ENCODE measurements at places on chromosomes 2 and 18.

- peak; percentile 22 for DNase-seq
These were observed 26.2 kb downstream of the TMEM87B start for GRCh38 chr2:112081262-112081661.

DNA sequence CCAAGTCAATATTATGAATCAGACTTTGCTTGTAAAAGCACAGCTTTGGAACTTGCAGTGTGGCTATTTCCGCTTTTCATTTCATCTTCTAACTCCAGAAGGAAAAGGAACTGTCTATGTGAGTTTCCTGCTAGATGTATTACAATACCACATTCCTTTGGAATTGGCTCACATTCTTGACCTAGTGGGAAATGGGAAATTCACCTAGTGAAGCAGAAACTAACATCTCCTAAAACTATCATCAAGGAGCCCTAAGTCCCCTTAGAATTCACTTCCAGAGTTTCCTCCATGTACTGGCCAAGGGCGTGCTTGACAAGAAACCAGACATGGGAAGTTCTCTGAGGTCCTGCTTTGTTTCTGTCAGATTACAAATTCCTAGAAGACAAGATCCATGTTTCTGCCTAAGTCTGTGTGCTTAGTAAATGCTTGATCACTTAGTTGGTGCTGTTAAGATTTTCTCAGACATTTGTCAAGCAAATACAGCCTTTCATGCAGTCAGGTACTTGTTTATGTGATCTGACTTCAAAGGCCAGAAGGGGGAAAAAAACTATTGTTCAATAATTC, 275.7 kb upstream of the FN1 start:
- DNase-seq: no peak

DNA sequence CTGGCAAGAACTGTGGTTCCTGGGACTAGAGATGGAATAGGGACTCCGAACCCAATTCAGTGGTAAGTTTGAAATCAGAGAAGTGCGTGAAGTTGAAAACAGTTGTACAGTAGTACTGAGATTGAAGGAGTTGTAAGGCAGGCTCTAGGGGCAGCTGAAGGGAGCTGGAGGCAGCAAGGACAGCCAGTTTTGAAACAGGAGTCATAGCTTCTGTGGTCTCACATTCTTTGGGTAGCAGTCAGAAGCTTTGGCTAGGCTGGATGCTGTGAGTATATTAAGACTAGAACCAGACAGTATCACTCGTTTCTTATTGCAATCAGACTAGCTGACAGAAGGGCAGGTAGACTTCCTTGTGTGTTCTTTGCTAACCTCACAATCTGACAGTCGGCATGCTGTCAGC, 64.5 kb upstream of the ADAM23 start:
- DNase-seq: no peak

GRCh38 chr2:227098162-227098515, 65.9 kb downstream of the COL4A4 start:
- DNase-seq: no peak

DNA sequence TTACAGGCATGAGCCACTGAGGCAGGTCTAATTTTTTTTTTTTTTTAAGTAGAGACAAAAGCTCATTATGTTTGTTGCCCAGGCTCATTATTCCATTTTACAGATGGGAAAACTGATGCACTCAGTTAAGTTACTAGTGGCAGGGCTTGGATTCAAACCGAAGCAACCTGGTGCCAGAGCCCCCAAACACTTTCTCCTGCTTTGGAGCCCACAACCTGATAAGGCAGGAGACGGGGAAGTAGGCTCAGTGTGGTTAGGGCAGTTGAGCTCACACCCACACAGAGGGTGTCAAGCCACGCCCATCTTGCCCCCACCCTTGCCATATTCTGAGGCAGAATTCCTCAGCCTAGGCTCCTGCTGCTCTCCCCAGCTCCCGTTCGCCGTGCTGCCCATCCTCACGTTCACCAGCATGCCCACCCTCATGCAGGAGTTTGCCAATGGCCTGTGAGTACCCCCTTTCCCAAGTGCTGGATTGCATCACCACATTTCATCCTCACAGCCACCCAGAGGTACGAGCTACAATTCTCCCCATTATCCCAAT, 5.8 kb upstream of the CTDSP1 start:
- no peak for DNase-seq

GRCh38 chr2:130836501-130837174, at the start of gene ARHGEF4:
TSS of gene ARHGEF4 (plus strand) at chr2:130836914. CDS start at chr2:130836954, 40 bp downstream.
- DNase-seq: no peak

DNA sequence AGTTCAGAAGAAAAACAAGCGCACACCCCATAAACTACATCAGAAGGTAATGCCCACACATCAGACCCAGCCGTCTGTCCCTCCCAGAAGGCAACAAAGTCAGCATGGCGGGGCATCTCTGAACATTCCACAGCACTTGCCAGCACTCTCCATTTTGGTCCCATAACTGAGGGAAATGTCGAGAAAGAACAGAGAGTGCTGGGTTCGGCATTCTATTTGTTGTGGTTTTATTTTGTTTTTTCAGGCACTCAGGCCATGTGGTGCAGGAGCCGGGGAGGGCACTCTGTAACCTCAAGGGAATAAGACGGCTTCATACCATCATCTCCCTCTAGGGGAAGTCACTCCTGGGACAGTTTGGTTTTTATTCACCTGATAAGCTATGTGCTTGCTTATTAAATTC, 156.0 kb downstream of the SEPTIN10 start:
- no peak for DNase-seq

DNA sequence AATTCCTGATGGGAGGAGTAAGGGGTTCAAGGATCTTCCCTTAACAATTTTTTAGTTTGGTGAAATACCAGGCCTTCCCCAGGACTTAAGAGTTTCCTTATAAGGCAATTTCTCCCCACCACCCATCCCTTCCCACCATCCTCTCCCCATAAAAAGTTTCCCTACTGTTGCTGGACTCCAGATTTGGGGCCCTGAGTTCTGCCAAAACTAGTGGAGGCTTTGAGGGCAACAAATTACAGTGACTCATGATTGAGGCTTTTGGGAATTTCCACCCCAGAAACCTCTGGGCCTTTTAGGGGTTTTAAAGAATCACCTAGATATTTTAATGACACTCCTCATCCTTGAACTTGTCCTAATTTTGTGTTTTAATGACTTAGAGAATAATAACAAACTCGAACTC, 14.3 kb upstream of the EN1 start:
- DNase-seq: no peak

DNA sequence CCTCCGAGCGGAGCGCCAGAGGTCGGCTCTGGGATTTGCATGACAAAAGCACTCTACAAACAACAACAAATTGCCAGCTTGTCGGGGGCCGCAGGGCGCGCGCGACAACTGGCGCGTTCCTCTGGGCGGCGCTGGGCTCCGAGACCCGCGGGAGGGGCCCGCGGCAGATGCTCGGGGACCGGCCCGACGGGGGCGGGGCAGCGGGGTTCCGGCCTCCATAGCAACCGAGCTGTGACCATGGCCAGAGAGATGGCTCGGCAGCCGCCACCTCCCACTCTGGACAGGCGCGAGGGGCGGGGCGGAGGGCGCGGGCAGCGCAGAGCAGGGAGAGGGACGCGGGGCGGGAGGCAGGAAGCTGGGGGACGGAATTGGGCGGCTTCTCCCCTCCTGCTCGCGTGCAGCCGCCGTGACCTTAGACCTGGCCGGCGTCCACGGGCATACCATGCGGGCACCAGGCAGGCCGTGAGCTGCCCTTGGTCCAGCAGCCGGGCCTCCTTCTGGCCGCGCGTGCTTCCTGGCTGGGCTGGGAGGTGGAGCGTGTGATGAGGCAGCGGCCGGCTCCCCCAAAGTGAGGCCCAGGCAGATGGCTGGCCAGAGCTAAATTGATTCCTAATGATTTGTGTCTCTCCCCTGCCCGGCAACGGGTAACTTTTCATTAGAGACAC, 171.5 kb downstream of the CELF4 start:
- peak; percentile 90 for DNase-seq

DNA sequence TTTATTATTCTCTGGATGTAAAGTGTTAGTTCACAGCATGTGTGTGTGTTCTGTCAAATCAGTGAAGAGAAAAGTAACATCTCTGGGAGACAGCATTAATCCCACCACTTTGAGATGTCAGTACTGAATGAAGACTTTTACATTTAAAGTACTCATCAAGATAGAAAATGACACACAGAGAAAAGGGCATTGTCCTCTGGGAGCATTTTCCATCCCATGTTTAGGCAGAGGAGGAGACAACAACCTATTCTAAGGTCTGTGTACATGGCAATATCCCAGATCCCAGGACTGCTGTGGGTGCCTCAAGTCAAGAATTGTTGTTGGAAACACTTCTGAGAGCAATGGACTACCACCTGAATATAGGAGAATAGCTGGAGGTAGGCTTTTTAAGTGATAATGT, 201.5 kb downstream of the PPP1R1C start:
- no peak for DNase-seq

DNA sequence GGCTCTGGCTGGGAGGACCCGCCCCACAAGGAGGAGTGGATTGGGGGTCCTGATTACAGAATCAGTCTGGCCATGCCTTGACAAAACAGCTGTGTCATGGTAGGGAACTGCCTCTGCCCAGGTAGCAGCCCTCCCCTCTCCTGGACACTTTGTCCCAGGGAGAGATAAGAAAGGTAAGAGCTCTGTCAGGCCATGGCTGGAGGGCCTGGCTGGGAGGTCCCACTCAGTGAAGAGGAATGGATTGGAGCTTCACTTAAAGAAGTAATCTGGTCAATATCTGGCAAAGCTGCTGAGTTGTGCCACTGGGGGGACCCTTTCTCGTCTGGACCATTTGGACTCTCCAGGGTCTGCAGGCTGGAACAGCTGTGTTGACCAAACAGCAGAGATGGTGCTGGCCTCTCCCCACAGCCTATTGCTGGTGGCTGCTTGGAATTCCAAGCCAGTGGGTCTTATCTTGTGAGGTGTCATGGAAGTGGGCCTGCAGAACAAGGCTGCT, 75.4 kb downstream of the EPC2 start:
- no peak for DNase-seq

DNA sequence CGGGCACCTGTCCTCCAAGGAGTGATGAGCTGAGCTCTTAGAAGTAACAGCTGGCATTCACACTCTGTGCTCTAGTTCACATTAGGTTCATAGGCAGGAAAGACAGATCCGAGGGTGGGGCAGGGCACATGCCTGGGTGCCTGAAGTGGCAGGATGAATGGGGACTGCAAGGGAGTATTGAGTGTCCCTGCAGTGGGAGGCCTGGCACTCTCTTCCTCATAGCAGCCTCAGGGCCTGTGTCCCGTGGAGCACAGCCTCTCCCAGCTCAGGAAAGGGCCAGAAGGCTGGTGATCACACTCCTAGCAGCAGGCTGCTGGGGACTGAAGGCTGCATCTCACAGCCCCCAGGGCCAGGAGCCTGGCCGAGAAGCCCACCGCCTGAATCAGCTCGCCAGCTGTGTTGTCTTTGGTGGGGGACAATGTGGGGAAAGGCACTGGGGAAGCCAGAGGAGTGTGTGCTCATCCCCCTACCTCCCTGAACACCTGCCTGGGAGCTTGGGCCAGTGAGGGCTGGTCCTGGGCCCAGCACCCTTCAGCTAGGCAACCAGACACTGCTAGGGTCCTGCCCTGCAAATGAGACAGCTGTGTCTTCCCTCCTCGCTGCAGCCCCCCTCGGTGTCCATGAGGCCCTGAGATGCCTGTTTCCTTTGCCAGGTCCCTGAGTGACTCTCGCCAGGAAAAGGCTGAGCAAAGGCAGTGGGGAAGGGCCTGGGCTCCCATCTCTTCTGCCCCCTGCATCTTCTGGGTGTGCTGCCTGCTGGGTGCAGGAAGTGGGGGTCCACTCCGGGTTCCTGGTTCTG, 48.2 kb upstream of the HS6ST1 start:
- DNase-seq: no peak

GRCh38 chr2:9099341-9099751, 95.9 kb upstream of the MBOAT2 start:
- DNase-seq: no peak

GRCh38 chr2:233201258-233202013, 50.0 kb upstream of the ATG16L1 start:
- DNase-seq: no peak

DNA sequence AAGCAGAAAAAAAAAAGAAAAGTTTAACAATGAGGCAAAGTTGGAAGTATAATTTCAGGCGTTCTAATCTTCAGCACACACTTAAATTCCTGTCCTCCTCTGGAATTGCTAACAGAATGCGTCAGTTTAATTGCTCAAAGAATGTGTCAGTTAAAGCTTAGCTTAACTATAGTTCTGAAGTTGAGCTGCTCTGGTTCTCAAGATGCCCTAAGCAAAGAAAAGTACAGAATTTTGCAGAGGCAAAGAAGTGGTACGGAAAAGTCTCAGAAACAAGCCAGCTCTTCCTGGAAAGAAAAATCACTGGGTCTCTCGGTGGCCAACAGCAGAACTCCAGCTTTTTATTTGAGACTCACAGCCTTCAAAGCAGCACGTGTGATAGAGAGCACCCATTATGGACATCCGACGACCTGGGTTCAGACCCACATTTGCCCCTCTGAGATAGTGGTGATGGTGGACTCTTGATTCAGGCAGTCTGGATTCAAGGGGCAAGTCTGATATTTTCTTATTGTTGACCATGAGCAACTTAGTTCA, 22.2 kb upstream of the MYO3B start:
- DNase-seq: no peak

DNA sequence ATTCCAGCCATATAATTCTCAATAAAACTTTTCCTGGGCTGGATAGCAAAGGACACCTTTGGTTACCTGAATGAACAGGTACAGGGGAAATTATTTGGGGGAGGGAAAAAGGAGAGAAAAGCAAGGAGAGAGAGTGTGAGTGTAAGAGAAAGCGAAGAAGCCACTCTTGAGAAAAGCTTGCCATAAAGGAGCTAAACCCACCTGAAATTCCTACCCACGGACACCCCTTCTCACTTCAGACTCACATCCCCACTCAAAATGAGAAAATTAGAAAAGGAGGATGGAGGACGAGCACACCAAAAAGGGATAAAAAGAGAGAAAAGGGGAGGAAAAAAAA, 354 bp downstream of the ZEB2 start:
- no peak for DNase-seq

- DNase-seq: peak; percentile 37
These were observed 1.0 kb upstream of the PPP1CB start for GRCh38 chr2:28750316-28751251.

DNA sequence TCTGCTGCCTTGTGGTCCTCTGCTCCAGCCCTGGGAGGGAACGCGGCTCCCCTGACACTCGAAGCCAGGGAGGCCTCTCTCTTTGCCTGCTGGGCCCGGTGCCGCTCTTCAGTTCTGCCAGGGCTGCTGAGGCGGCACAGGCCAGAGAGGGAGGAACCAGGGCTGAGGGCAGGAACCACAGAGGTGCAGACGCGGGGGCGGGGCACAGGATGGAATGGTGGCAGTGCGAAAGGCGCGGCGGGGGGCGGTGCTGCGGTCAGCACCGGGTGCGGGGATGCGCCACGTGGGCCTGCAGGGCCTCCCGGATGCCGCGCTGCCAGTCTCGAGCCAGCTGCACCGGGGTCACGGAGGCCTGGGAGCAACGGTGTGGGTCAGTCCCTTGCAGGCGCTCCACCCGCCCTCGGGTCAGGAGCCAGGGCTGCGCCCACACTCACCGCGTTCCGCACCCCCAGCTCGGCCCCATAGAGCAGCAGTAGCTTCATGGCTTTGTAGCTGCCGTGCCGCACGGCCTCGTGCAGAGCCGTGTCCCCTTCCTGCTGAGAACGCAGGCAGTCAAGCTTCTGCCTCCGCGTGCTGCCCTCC, 4.4 kb downstream of the ANKRD23 start:
- no peak for DNase-seq

- DNase-seq: no peak
These were observed 43.8 kb downstream of the MYO1B start for GRCh38 chr2:191289049-191289448.

- peak; percentile 71 for DNase-seq
These were observed 7.4 kb downstream of the CTDSP1 start for GRCh38 chr2:218406949-218407618.
